A172 (cell line): ENCODE measurements at places on chromosomes 7 and 10. TPM values are rescaled to one million over a fixed set of nuclear protein-coding genes. Genes with fewer than 3 reads are reported as not detected.

DNA sequence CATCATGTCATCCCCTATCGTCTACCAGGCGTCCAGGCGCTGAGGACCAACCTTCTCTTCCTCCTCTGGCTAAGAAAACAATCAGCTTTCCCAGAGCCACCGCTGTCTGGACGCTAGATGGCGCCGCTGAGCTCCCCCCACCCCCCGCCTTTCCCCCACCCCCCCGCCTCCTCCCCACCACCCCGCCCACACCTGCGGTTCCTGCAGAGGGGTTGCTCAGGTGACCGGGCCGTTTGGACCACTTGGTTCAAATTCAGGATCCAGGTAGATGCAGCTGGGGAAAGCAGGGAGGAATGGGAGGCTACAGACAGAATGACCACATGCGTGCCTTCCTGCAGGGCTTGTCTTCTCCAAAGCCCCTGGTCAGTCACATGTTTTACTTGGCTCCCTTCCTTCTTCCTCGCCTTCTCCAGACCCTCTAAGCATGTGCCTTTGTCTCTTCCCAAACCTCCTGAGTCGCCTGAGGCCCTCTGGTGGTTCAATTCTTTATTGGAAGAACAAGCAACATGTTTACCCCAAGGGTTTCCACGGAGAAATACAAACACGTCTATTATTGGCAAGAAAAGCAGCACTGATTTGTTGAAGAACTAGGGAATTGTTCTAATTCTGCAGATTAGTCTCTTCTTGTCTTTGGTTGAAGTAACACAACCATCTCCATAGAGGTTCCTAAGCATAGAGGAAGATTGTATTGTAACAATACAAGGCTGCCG lies 24.7 kb downstream of the AOC1 start:
- peak; percentile 11 for DNase-seq

DNA sequence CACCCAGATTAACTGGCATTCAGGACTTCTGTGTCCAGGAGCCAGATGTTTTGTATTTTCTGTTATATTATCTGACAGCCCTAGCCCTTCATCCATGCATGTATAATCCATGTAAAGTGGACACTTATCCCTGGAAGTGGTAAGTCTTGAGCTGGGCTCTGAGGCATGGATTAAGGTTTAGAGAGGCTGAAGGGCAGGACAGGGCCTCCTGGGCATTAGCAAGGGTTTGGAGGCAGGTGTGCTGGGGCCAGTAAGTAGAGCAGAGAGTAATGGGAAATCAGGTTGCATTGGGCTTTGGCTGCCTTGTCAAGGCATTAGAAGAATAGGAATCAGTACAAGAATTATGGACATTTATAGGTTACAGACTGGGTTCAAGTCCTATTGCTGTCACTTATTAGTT lies 138.0 kb downstream of the DYNC1I1 start:
- no peak for DNase-seq

DNA sequence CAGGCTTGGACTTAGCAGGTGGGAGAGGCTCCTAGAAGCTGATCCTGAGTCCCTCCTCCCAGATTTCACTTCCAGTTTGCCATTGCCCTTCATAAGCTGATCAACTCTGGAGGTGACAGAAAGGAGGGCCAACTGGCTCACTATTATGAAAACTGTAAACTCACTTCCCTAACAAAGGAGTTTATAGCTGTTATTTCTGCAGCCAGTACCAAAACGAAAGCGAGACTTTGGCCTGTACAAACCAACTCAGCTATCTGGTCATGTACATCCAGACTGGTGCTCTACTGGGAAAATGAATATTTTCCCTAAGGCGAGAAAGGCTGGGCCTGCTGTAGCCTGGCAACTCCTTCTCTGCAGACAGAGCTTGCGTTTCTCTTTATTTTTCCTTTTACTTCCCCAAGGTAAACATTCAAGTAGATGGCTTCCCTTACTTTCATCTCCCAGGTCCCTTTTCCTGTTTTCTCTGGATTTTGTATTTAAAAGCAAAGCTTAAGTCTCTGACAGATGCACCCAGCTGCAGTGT lies 54.7 kb downstream of the GALNT17 start:
- DNase-seq = no peak

DNA sequence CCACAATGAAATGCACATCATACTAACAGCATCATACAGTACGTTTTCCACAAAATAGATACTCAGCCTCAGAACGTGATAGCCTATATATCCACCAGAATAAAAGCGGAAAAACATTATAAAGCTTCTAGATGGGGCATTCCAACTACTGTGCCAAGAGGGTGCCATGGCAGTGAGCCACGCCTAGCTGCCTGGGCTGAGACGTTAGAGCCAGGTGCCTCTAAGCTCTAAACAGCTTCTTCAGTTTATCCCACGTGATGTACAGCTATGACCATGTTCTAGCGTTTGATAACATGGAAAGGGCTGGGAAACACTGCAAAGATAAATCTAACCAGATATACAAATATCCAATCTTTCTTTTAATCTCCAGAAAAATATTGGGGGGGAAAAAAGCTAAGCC lies 17.8 kb downstream of the USP6NL start:
- DNase-seq = no peak

DNA sequence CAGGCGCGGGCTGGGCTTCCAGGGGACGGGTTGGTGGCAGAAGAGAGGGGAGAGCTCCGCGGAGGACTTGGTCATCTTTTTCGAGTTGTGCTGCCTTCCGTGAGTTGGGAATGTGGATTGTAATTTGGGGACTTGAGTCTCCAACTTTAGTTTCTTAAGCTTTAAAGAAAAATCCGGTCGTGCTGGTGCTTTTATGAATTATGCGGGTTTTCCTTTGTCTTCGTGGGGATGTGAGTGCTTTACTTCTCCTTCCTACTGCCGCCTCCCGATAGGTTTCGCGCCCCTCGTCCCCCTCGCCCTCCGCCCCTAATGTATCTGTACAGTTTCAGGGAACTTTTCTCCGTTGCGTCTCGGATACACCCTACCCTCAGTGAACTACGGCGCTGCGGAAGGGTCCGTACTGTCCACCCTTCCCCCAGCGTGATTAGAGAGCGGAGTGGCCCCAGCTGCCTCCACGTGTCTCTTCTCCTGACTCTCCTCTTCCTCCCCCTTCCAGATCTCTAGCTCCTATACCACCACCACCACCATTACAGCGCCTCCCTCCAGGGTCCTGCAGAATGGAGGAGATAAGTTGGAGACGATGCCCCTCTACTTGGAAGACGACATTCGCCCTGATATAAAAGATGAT lies 649 bp downstream of the SCD start:
- DNase-seq = no peak

- DNase-seq = no peak
These were observed 50.9 kb downstream of the SND1 start for GRCh38 chr7:127702938-127703337.

- DNase-seq = no peak
These were observed 33.8 kb upstream of the NANOS1 start for GRCh38 chr10:118995739-118996138.

The FBXW4 gene
- 26.5 and 30.8 TPM in 2 replicates for total RNA-seq

DNA sequence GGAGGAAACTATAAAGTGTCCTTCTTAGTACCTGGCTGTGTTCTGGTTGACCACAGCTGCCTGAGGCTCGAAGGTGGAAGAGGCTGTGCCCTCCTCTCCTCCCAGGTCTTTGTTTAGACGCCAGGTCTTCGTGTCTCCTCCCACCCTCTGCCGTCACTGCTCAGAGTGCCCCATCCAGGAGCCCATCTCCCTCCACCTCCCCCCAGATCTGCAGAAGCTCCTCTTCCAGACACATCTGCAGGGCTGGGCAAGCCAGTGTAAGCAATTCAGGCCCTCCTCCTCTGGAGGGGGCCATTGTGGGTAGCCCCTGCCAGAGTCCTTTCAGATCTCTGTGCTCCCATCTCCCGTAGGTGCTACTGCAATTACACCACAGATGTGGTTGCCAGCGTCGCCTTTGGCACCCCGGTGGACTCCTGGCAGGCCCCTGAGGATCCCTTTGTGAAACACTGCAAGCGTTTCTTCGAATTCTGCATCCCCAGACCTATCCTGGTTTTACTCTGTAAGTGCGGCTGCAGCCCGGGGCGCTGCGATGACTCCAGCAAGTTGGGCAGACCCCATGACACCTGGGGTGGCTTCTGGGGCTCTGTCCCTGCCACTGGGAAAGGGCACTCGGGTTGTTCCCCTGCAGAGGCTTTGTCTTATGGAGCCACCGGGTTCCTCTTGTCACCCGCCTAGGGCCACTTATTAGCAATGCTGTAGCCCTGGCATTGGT lies 107.5 kb downstream of the PARP12 start:
- DNase-seq = no peak

DNA sequence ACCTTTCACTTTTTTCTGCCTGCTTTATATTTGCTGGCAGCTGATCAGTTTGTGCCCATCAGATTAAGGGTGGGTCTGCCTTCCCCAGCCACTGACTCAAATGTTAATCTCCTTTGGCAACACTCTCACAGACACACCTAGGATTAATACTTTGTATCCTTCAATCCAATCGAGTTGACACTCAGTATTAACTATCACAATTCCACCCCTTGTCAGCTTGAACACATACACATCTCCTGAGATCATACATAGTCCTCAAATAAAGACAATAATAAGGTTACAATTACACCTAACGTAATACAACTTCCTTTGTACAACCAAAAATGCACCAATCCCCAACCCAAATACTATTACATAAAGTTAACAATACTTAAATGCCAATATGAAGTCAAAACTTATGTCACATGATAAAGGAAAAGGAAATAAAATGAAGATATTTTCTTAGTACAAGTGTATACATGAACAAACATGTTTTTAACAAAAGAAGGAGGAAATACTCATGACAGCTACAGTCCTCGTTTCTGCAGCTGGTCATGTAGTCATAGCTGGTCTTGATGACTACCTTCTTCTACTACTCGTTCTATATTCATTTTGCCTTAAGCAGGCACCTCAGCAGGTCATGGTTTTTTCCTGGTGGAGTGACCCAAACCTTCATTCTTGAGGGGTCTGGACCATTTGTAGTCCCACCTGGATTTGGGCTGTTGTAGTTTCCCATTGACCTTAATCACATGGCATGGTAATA lies 96.7 kb upstream of the CABCOCO1 start:
- no peak for DNase-seq

The ANKRD26 gene
- total RNA-seq = 16.6 and 17.1 TPM in 2 replicates

The SPAM1 gene
- not detected in 2 replicates for total RNA-seq

- no peak for DNase-seq
These were observed 30.6 kb upstream of the CSTF2T start for GRCh38 chr10:51729822-51730555.

DNA sequence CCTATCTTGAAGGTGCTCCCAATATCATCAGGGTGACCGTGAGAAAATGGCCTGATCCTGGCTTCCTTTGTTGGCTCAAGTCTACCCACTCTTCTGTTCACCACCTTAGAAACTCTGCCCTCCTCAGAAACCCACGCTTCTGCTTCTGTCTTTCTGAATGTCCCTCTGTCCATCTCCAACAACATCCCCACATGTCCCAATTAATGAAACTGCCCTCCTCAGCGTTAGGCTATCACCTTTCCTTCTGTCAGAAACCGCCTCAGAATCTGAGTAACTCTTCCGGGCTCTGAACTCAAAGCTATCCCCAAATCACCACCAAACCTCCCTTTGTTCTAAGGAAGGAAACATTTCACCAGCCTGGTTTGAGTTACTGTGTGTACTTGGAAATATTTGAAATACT lies 315.8 kb upstream of the ZNF32 start:
- no peak for DNase-seq

GRCh38 chr10:70571236-70571635 lies 31.3 kb downstream of the PRF1 start:
- DNase-seq = no peak

DNA sequence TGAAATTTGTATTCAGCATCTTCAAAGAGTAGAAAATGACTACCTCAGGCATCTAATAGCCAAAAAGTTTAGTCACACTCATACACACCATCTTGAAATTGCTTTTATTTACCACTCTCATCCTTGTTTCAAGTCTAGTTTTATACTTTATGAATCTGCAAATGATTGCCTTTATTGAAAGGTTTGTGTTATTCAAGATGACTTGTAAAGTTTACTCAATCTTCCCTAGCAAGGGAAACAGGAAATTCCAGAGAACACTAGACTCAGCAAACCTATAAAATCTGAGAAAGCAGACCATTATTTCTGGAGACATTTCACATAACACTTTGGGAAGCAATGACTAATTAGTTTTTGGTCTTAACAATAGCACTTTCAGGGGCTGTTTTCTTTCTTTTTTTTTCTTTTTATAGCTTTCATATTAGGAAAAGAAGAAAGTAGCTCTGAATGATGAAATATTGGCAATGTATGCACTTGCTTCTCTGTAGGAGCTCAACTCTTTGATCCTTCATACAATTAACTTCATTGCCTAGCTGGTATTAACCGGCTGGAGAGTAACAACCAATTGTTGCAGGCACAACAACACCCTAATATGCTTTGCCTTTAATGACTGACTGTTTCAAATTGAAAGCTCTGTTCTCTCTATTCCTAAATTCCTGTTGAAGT lies 68.9 kb upstream of the HDAC9 start:
- DNase-seq = peak; percentile 68

DNA sequence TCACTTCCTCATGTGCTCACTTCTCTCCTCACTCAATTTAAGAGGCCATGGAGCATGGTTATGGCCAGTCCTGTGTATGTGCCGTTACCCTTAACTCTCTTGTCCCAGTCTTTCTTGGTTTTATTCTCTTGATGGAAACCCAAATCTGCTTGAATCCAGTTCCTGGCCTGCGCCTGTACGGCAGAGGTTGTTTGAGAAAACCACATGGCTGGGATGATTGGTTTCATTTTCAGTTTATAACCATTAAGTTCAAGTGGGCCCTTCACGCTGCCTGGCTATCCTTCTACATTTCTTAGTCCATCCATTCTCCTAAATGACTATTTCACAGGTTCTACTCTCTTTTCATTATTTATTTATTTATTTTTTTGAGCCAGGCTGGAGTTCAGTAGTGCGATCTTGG lies 1.6 kb upstream of the ZNF239 start:
- DNase-seq = no peak

The ZPBP gene
- not detected in 2 replicates for total RNA-seq

The SVOPL gene
- not detected in 2 replicates for total RNA-seq

- DNase-seq = no peak
These were observed 76.6 kb upstream of the PTPRZ1 start for GRCh38 chr7:121796381-121796780.

GRCh38 chr10:15342970-15343369 lies 28.1 kb downstream of the FAM171A1 start:
- DNase-seq = no peak

The SUGCT gene
- 3.3 and 4.6 TPM in 2 replicates for total RNA-seq

GRCh38 chr10:94583124-94583523 lies 37.5 kb downstream of the HELLS start:
- peak; percentile 5 for DNase-seq

- DNase-seq = no peak
These were observed 3.6 kb upstream of the GIMAP5 start for GRCh38 chr7:150733482-150734095.
